ENCODE measurements at places on chromosomes 5 and 9.

DNA sequence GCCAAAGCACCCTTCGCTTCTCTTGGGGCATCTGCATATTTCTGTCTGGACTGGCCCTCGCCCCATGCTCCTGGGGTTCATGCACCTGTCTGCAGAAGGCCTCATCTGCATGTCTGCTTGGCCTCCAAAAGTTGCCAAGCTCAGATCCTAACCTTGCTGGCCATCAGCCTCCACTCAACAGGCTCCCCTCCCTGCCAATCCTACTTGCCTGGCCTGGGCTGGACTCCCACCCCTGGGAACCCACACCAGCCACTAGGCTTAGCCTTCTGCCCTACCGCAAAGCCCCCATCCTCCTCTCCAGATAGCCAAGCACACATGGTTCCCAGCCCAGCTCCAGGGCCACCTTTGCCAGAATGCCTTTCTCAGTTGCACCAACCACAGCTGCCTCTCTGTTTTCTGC is 159.8 kb downstream of the PAX5 start:
- no peak for DNase-seq

GRCh38 chr5:136108180-136108611 is 24.4 kb upstream of the SMAD5 start:
- peak; percentile 83 for DNase-seq

DNA sequence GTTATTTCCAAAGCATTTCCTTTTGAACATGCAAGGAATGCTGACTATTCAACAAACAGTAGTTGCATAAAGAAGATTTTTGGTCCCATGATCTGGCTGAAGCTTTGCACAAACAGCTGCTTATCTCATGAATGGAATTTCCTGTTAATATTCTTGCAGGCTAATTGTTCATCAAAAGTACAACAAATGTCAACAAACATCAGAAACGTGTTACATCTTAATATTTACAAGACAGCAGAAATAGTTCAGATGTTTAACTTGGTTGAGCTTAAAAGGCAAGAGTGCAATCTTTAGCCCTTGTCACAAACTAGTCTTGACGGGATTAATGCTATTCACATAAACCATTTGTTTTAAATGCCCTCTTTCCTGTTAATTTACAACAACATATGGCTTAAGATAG is 47.9 kb upstream of the BASP1 start:
- DNase-seq: no peak

DNA sequence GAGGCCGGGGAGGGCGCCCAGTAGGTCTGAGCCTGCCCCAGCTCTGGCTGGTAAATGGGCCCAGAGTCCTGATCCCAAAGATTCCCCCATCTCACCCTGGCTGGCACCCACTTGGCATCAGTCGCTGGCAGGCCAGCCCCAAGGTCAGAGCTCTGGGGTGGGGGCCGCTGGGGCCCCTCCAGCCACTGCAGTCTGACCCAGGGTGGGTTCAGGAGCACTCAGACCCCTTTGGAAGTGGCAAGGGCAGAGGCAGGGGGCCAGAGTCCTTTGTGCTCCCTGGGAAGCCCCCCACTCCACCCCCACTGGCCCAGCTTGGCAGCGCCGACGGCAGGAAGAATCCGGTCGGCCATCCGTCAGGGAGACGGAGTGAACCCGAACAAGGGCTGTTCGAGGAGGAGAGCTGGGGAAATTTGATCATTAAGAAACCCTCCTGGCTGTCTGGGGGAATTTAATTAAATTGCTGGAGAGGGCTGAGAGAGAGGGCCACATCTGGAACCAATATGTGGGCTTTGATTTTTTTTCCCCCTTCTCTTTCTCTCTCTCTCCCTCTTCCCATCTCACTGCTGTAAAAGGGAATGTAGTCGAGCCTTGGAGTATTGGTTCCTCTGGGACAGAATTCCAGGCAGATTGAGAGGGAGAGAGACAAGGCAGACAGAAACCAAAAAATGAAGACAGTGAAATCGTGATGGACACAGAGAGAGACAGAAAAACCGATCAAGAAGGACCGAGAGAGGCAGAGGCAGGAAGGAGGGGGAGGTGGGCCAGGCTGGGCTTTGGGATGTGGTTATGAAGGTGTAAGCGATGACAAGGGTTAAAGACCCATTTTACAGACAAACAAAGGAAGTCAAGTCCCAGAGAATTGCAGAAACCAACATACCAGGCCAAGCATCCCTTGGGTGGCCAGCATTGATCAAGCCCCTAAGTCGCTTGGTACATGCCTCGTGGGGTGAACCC is 8.1 kb upstream of the ASB6 start:
- DNase-seq: no peak

DNA sequence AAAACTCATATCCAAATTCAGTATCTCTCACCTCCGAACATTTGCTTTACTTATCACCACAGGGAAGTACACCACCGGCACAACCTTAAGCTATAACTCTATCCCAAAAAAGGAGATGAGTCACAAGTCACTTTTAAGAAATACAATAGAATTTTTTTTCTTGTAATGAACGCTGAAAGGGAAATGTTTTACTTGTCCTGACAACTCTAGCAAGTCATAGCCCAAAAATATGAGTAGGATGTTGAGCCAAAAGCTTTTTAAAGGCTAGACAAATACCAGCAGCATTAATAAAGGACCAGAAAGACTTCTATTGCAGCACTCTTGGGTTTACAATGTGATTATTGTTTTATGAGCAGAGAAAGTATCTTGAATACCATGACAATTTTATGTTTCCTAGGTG is 147.3 kb upstream of the FST start:
- peak; percentile 93 for DNase-seq

DNA sequence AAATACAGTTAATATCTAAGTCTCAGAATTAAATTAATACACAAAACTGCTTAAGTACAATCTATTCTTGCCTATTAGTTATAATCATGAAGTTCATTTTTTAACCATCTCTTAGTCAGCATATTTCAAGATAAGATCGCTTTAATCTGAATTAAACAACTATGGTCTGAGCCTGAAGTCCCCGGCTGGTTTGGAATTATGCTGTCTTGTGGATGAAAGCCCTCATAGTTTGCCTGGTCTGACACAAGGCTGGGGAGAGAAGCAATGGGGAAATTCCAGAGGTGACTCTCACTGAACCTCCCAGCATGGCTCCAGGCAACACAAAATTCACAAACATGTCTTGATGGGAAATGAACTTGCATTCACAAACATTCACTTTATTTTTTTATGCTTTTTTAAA is 28.0 kb upstream of the GRAMD2B start:
- DNase-seq: peak; percentile 83

- no peak for DNase-seq
These were observed 56.6 kb upstream of the EGFL7 start for GRCh38 chr9:136605988-136606660.

DNA sequence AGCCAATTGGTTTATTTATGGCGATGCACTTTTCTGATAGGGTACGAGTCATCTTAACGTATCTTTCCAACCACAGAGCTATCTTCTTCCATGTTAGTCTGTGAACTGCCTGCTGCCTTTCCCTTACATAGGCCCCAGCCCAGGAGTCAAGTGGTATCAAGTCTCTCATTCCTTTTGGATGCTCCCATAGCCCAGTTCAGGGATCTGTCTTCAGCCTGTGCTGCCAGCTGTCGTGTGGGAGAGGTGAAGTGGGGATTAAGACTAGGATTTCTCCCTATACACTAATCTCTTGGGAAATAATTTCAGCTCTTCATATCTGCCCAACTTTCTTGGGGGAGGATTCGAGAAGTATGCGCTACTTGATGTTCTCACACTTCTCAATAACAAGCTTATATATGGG is 475.7 kb downstream of the EBF1 start:
- DNase-seq: no peak

DNA sequence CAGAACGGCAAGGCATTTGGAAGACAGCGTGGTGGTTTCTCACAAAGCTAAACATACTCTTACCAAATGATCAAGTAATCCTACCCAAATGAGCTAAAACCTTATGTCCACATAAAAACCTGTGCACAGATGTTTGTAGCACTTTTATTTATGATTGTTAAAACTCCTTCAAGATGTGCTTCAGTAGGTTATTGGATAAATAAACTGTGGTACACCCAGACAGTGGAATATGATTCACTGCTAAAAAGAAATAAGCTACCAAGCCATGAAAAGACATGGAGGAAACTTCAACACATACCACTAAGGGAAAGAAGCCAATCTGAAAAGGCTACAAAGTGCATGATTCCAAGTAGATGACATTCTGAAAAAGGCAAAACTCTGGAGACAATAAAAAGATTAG is 94.2 kb downstream of the FOXD1 start:
- DNase-seq: no peak

GRCh38 chr5:163917747-163918146 is 412.3 kb downstream of the MAT2B start:
- peak; percentile 67 for DNase-seq

DNA sequence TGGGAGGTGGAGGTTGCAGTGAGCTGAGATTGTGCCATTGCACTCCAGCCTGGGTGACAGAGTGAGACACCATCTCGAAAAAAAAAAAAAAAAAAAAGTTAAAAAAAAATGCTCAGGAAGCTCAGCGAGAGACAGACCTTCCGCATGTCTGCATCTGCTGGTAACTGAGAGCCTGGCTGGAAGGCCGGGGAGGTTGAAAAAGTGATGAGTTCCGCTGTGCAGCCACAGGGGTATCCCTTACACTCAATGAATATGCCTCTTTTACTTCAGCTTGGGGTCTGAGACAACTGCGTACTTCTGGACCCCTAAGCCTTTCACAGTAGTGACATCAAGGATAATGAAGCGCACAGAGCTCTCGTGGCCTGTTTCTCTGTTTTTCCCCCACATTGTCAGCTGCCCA is 179.9 kb upstream of the KLF4 start:
- DNase-seq: no peak

- peak; percentile 65 for DNase-seq
These were observed 197.3 kb upstream of the CLINT1 start for GRCh38 chr5:158056130-158056825.

GRCh38 chr5:139371482-139372435 is 11.3 kb downstream of the SLC23A1 start:
- DNase-seq: no peak

DNA sequence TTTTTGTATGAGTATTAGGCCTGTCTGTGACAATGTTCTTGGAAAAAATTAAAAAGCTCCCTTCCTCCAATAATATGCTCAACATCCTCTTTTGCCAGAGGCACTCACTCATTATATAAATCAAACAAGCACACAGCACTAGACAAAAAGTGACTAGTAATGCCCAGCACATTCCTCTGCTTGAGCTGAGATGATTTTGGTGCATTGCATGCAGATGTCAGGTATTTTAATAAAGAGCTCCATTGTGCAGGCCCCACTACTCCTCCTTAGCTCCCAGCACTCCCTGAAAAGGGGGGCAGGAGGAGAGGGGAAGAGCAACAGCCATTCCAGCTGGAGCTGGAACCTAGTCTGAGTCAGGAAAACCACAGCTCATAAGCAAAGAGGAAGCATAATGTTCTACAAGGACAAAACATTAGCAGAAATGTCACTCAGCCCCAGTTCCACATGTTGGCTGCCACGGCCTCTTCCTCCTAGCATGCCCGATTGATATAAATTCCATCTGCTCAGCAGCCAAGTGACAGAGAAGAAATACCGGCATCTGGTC is 348.5 kb downstream of the BNC2 start:
- peak; percentile 42 for DNase-seq

DNA sequence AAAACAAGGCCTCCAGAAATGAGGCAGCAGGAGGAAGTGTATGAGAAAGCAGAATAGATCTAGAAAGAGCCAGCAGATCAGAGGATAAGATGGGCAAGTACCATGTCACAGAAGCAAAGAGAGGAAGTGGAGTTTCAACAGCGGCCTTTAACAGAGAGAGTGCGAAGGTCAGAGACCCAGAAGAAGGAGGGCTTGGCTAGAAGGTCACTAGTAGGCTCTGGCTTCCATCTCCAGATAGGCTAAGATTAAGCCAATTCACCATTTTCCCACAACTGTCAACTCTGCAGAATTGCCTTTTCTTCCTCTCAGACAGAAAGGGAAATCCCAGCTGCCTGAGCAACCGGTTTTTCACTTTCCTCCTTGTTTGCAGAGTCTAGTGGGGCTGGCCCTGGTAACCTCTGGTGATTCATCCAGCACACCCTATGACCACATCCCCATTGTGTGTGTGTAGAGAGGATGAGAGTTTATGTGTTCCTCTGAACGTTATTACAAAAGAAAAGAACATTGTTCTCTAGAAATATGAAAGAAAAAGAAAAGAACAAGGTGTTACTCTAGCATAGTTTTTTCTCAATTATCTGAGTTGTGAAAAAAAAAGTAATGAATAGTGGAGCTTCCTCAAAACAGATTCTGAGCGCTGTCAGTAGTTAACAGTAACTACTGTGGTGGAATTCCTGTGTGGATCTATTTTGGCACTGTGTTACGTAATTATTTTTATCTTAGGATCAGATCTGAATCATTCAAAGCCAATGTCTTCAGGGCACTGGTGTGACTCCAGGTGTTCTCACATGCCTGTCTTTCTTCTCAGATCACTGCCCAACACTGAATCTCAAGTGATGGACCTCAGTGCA is 220.4 kb downstream of the ARRDC3 start:
- DNase-seq: peak; percentile 98

DNA sequence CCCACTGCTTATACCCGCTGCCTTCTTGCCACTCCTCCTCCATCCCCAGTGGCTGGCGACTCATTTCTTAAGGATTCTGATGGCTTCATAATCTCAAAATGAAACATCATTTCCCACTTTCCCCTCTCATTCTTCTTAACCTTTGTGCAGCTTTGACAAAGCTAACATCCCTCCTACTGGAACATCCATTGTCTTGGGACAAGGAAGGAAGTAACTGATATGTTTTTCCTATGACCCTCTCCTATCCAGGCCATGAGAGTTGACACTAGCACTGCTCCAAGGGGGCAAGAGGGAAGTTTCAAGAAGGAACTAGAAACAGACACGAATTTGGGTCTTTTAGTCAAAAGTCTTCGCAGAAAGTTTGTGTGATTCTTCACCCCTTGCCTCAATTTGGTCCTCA is 71.7 kb upstream of the SNX2 start:
- DNase-seq: no peak

- no peak for DNase-seq
These were observed 8.9 kb downstream of the PRRT1B start for GRCh38 chr9:131554087-131554842.

- DNase-seq: peak; percentile 44
These were observed 772.0 kb upstream of the ACO1 start for GRCh38 chr9:31612336-31613030.

DNA sequence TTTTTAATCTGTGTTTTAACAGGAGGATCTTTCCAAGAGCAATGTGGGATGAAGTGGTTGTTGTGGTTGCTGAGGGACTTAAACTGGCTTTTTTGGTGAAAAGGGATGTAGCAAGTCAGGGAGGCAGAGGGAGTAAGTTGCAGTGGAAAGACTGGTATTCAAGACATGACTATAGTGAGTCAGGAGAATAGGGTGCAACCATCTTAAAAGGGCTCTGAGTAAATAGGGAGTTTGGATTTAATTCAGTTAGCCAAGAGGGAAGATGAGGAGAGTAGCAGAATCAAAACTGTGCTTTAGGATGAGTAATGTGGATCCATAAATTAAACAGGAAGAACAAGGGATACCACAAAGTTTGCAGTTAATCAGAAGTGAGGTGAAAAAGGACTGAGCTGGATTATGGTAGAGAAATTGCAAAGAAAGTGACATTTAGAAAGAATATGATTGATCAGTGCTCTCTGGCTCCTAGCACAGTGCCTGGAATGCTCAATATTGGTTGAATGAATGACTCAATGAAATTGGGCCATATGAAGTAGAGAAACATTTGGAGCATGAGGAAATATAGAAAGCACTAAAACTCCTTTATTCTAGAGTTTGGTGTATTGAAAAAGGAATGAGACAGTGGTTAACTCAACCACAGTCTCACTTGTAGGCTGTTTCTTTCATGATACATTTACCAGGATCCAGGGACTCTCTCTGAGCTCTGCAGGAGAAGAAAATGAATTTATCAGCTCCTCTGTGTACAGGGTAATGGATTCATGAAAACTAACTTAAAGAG is 5.1 kb downstream of the POLR3G start:
- DNase-seq: peak; percentile 40
